ENCODE measurements at places on chromosomes 13 and 19. TPM values are rescaled to one million over a fixed set of nuclear protein-coding genes. Genes with fewer than 3 reads are reported as not detected.

ZNF440 gene
- total RNA-seq = 22.2 TPM

GRCh38 chr19:572743-573518 is 535 bp downstream of the BSG start:
- H3K36me3 ChIP-seq = peaks cover 14% of the 10 kb centered on the region
- H3K4me3 ChIP-seq = peak overlapping the region; percentile 96
- no peak for DNase-seq
- peaks cover 16% of the 10 kb centered on the region for H3K27me3 ChIP-seq
- H3K27ac ChIP-seq = peak overlapping the region; percentile 84
- peaks cover 37% of the 10 kb centered on the region for H3K4me1 ChIP-seq

DNA sequence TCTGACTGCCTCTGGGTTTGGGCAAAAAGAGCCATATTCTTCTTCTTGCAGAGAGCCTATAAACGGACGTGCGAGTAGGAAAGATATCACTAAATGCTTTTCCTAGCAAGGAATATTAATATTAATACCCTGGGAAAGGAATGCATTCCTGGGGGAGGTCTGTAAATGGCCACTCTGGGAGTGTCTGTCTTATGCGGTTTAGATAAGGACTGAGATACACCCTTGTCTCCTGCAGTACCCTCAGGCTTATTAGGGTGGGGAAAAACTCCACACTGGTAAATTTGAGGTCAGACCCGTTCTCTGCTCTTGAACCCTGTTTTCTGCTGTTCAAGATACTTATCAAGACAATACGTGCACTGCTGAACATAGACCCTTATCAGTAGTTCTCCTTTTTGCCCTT is 763.8 kb downstream of the SLITRK5 start:
- no peak for DNase-seq
- peaks cover 8% of the 10 kb centered on the region for H3K4me1 ChIP-seq
- H3K27me3 ChIP-seq = no peaks in the 10 kb centered on the region
- no peak overlapping the region for H3K27ac ChIP-seq

KIR2DL3 gene
- total RNA-seq = not detected

- no peaks in the 10 kb centered on the region for H3K36me3 ChIP-seq
- peaks cover 2% of the 10 kb centered on the region for H3K4me1 ChIP-seq
- no peak for DNase-seq
- H3K27ac ChIP-seq = no peak overlapping the region
- H3K27me3 ChIP-seq = peaks cover 45% of the 10 kb centered on the region
- H3K4me3 ChIP-seq = no peak overlapping the region
These were observed 54.2 kb downstream of the CCNE1 start for GRCh38 chr19:29866011-29866410.

GRCh38 chr19:7831452-7831851 is 1.4 kb downstream of the EVI5L start:
- H3K27me3 ChIP-seq = peaks cover 29% of the 10 kb centered on the region
- peaks cover 20% of the 10 kb centered on the region for H3K4me1 ChIP-seq
- H3K36me3 ChIP-seq = no peaks in the 10 kb centered on the region
- no peak for DNase-seq

- no peak overlapping the region for H3K27ac ChIP-seq
- peak overlapping the region; percentile 77 for H3K4me3 ChIP-seq
- H3K27me3 ChIP-seq = peaks cover 29% of the 10 kb centered on the region
These were observed 4.2 kb upstream of the RPS11 start for GRCh38 chr19:49491804-49492572.

DNA sequence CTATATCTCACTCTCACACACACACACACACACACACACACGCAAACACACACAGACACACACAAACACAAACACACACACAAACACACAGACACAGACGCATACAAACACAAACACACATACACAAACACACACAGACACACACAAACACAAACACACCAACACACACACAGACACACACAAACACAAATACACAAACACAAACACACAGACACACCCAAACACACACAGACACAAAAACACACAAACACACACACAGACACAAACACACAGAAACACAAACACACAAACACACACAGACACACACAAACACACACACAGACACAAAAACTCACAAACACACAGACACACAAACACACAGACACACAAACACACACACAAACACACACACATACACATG is 329.0 kb downstream of the ZNF536 start:
- no peak overlapping the region for H3K4me3 ChIP-seq
- H3K36me3 ChIP-seq = no peaks in the 10 kb centered on the region
- H3K27ac ChIP-seq = no peak overlapping the region
- H3K4me1 ChIP-seq = peaks cover 5% of the 10 kb centered on the region
- no peak for DNase-seq

DNA sequence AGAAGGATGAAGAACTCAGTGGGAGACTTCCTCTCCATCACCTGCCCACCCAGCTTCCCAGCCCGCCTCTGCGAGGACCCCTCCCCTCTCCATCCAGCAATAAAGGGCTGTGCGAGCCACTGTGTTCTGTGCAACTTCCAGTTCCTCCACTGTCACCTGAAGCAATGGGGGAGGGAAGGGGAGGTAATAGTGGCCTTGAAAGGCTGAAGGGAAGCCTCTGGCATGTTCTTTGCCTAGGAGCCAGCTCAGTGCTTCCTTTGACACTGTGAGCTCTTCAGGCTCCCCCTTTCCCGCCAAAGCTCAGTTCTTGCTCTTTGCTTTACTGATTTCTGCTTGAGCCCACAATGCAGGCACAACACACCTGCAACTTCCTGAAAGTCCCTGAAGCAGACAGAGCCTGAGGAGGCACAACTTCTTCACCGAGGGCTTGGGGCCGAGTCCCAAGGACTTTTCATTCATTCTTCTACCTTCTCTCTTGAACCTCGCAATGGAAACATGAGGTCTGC is 73.2 kb upstream of the DOCK9 start:
- DNase-seq = no peak
- H3K4me1 ChIP-seq = peaks cover 5% of the 10 kb centered on the region
- H3K36me3 ChIP-seq = no peaks in the 10 kb centered on the region
- H3K4me3 ChIP-seq = no peak overlapping the region
- no peak overlapping the region for H3K27ac ChIP-seq

GRCh38 chr19:53912653-53913052 is 3.6 kb downstream of the CACNG7 start:
- peaks cover 24% of the 10 kb centered on the region for H3K4me1 ChIP-seq
- peaks cover 4% of the 10 kb centered on the region for H3K36me3 ChIP-seq
- no peak overlapping the region for H3K27ac ChIP-seq
- peak overlapping the region; percentile 59 for H3K4me3 ChIP-seq
- DNase-seq = no peak

PCDH8 gene
- 14.6 TPM for total RNA-seq

PRSS57 gene
- total RNA-seq = not detected

GRCh38 chr13:27605610-27606200 is 14.6 kb downstream of the LNX2 start:
- H3K27me3 ChIP-seq = no peaks in the 10 kb centered on the region
- no peak overlapping the region for H3K4me3 ChIP-seq
- H3K4me1 ChIP-seq = peaks cover 9% of the 10 kb centered on the region
- DNase-seq = no peak

DNA sequence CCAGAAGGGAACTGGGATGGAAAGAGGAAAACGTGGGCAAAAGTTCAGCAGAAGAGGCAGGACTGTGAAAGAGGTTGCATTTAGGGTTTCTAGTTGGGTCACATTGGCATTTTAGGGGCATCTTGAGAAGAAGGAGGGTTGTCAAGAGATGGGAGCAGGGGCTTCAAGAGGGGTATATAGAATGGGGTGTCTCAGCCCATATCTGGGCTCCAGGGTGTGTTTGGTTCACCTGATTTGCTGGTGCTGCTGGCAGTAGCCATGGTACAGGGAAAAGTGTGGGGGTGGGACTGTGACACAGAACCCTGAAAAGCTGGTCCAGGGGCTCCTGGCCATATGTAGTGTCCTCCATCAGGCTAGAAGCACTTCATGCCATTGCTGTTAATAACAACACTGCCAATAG is 22.5 kb downstream of the MAST3 start:
- H3K27ac ChIP-seq = no peak overlapping the region
- H3K36me3 ChIP-seq = no peaks in the 10 kb centered on the region
- H3K4me3 ChIP-seq = peak overlapping the region; percentile 79
- no peaks in the 10 kb centered on the region for H3K27me3 ChIP-seq

OR7D2 gene
- 1.6 TPM for total RNA-seq

NUFIP1 gene
- 12.8 TPM for total RNA-seq

DNA sequence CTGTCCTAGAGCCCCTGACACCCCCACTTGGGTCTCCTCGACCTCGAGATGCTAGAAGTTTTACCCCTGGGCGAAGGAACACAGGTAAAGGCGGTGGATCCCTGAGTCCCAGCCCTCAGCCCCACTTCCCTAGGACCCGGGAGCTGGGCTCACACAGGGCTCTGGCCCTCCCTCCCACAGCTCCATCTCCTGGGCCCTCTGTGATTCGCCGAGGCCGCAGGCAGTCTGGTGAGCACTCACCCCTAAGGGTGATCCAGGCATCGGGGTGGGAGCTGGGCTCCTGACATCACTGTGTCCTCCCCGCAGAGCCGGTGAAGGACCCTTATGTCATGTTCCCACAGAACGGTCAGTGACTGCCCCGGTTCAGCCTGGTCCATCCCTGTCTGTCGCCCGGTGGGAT is 8.3 kb downstream of the PLEKHG2 start:
- peaks cover 9% of the 10 kb centered on the region for H3K36me3 ChIP-seq
- DNase-seq = no peak
- peaks cover 11% of the 10 kb centered on the region for H3K4me1 ChIP-seq

DNA sequence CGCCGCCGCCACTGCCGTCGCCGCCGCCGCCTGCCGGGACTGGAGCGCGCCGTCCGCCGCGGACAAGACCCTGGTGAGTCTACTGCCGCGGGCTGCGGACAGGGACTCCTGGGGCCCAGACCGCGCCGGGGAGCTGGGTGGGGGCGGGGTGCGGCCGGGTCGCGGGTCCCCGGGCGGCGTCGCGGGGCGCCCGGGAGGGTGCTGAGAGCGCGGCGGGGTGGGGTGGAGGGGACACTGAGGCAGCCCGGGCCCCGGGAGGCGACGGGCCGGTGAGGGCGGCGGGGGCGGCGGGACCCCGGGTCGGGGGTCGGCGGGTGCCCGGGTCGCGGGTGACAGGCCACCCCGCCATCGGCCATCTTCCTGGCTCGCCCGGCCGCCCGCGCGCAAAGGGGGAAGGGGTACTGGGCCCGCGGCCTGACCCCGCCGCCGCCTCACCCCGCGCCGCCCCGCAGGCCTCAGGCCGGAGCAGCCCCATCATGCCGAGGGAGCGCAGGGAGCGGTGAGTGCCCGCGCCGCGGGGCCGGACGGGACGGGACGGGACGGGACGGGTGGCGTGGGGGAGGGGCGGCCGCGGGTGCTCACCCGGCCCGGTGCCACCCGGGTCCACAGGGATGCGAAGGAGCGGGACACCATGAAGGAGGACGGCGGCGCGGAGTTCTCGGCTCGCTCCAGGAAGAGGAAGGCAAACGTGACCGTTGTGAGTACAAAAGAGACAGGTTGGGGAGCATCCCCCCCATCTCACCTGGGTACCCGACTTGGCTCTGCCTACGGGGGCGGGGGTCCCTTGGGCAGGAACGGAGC is 489 bp downstream of the CCNE1 start:
- DNase-seq = no peak
- H3K4me3 ChIP-seq = peak overlapping the region; percentile 96
- no peaks in the 10 kb centered on the region for H3K27me3 ChIP-seq
- peaks cover 5% of the 10 kb centered on the region for H3K36me3 ChIP-seq
- H3K4me1 ChIP-seq = peaks cover 4% of the 10 kb centered on the region

DNA sequence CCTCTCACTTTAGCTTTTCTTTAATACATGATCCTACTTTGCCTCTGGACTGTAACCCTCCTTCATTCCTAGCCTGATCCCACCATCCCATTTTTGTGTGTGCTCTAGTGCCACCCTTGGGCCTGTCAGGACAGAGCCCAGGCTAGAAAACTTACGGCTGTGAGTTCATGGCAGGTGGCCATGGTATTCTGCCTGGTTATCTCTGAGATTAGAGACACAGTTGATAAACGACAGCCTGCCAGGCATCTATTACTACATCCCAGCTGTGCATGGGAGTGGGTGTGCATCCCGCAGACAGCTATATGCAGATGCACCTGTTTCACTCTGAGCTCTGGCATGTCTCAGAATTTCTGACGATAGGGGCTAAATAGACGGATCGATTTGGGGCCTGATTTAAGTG is 110.9 kb downstream of the HS6ST3 start:
- DNase-seq = no peak
- H3K27me3 ChIP-seq = peaks cover 3% of the 10 kb centered on the region
- H3K4me3 ChIP-seq = no peak overlapping the region

TMEM59L gene
- 6.4 TPM for total RNA-seq

DNA sequence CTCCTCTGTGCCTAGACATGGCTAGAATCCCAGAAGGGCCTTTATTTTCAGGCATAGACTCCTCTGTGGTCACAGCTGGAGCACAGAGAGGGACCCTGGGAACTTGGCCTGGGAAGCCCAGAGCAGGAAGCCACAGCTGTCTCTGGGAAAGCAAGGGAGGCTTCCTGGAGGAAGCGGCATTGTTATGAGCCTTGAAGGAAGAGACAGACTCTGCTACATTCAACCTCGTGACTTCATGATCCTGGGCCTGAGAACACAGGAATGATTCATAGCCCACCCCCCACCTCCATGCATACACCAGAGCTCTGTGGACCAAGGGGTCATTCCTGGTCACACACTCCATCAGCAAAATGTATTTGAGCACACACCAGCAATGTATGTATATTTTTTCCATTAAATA is 8.6 kb downstream of the RDH8 start:
- H3K27me3 ChIP-seq = peaks cover 15% of the 10 kb centered on the region
- DNase-seq = no peak
- no peaks in the 10 kb centered on the region for H3K36me3 ChIP-seq
- H3K4me1 ChIP-seq = no peaks in the 10 kb centered on the region
- H3K27ac ChIP-seq = peak overlapping the region; percentile 81

GRCh38 chr13:28628241-28628640 is 30.7 kb upstream of the POMP start:
- H3K4me3 ChIP-seq = no peak overlapping the region
- H3K27ac ChIP-seq = no peak overlapping the region
- no peaks in the 10 kb centered on the region for H3K36me3 ChIP-seq
- peaks cover 6% of the 10 kb centered on the region for H3K27me3 ChIP-seq

- DNase-seq = no peak
- H3K36me3 ChIP-seq = peaks cover 13% of the 10 kb centered on the region
- no peak overlapping the region for H3K4me3 ChIP-seq
- no peaks in the 10 kb centered on the region for H3K27me3 ChIP-seq
- no peak overlapping the region for H3K27ac ChIP-seq
- no peaks in the 10 kb centered on the region for H3K4me1 ChIP-seq
These were observed 8.1 kb upstream of the MRI1 start for GRCh38 chr19:13756210-13756609.

DNA sequence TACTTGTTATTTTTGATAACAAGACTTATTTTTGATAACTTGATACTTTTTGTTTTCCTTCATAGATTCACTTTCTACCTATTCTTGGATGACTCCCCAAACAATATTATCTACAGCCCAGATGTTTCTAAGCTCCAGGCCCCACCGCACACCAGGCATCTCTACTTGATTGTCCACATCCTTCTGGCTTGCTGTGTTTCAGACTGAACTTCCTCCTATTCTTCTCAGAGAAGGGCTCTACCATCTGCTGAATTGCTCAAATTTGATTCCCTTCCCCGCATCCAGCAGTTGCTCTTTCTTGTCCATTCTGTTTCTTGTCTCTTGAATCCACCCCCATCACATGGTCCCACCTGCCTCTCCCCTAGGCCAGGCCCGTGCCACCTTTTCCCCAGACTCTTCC is 13.0 kb downstream of the NUDT15 start:
- no peaks in the 10 kb centered on the region for H3K27me3 ChIP-seq
- no peaks in the 10 kb centered on the region for H3K4me1 ChIP-seq
- DNase-seq = no peak

GFY gene
- not detected for total RNA-seq
